ENCODE measurements at places on chromosomes 6 and 20.

- DNase-seq: no peak
Measured at GRCh38 chr20:5580940-5581708, 169.1 kb upstream of the SHLD1 start.

- no peak for DNase-seq
Measured at GRCh38 chr20:58647162-58647795, 3.8 kb upstream of the STX16 start.

GRCh38 chr6:94052749-94053148 lies 633.4 kb upstream of the EPHA7 start:
- DNase-seq: no peak

DNA sequence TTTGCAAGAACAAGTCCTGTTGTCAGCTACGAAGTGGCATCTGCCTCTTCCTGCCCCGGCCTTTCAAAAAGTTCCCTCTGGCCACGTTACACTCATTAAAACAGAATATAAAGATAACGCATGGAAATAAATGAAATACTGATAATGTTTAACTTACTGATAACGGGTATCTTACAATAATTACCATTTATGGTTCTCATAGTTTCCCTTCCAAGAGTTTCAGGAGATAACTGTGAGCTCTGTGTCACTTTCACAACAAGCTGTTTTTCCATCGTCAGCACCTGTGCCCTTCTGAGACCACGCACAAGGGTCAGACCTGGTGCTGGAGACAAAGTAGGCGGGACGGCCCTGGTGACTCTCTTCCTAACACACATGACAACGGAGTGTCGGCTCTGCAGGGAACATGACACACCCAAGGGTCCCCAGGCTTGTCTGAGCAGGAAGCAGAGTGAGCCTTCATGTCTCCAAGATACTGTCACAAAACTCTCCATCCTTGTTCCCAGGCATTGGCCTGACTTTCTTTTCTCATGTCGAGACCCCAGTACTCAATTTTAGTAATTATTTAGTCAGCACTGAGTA lies 86.2 kb upstream of the THBS2 start:
- DNase-seq: no peak

GRCh38 chr6:128070406-128070805 lies 169.5 kb upstream of the THEMIS start:
- DNase-seq: no peak

GRCh38 chr20:8346700-8347270 lies 214.7 kb downstream of the PLCB1 start:
- no peak for DNase-seq

- DNase-seq: no peak
Measured at GRCh38 chr6:12791371-12791770, 74.8 kb downstream of the PHACTR1 start.

GRCh38 chr20:50331469-50332363 lies 141.1 kb downstream of the CEBPB start:
- DNase-seq: no peak

GRCh38 chr20:18922898-18923297 lies 109.3 kb downstream of the SCP2D1 start:
- no peak for DNase-seq

GRCh38 chr20:52838510-52839241 lies 133.5 kb upstream of the TSHZ2 start:
- DNase-seq: no peak

DNA sequence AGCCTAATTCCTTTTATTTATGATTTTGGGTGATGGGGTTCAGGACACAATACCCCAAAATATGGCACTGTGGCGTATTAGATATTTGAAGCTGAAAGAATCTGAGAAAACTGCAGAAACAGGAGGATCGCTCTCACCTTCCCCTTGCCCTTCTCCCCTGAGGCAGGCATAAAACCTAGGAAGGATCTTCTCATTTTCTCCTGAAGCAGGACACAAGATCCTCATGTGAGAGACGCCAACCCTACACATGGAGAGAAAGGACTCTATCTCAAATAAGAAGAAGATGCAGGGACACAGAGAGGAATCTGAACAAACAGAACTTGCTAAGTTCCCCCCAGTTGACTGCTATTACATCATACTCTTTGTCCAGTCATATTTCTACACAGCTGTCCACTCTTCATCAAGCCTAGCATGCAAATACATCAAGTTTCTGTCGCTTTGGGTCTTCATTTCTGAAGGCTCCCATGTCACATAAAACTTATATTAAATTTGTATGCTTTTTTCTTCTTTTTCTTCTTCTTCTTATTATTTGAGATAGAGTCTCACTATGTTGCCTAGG lies 109.0 kb downstream of the DTNBP1 start:
- no peak for DNase-seq
